Activated T-helper 17 cell treated with anti-CD3 and anti-CD28 coated beads, Interleukin-2, amount 50 U/mL, for 72 hours (primary cell): ENCODE measurements at places on chromosomes 4 and X. TPM values are rescaled to one million over a fixed set of nuclear protein-coding genes. Genes with fewer than 3 reads are reported as not detected.

Gene TMPRSS11B
- total RNA-seq, result not detected

Gene SPANXB1
- total RNA-seq, result not detected

Gene CCNA2
- total RNA-seq, result 86.2 TPM

Gene PGAM4
- total RNA-seq, result not detected

Gene ADD1
- 220 TPM for total RNA-seq

Gene CYLC1
- not detected for total RNA-seq

Gene EPGN
- not detected for total RNA-seq

Gene MAGEC2
- not detected for total RNA-seq

Gene AR
- total RNA-seq, result 0.03 TPM

Gene GNRHR
- not detected for total RNA-seq

Gene KDM6A
- 24.4 TPM for total RNA-seq

Gene AMTN
- not detected for total RNA-seq

Gene LUZP4
- total RNA-seq, result not detected

Gene AREG
- 0.80 TPM for total RNA-seq
